Stimulated activated CD8-positive, alpha-beta memory T cell treated with anti-CD3 and anti-CD28 coated beads, Interleukin-2, amount 100 ng/mL, for 48 hours (primary cell): ENCODE measurements at places on chromosomes 3 and 15.

DNA sequence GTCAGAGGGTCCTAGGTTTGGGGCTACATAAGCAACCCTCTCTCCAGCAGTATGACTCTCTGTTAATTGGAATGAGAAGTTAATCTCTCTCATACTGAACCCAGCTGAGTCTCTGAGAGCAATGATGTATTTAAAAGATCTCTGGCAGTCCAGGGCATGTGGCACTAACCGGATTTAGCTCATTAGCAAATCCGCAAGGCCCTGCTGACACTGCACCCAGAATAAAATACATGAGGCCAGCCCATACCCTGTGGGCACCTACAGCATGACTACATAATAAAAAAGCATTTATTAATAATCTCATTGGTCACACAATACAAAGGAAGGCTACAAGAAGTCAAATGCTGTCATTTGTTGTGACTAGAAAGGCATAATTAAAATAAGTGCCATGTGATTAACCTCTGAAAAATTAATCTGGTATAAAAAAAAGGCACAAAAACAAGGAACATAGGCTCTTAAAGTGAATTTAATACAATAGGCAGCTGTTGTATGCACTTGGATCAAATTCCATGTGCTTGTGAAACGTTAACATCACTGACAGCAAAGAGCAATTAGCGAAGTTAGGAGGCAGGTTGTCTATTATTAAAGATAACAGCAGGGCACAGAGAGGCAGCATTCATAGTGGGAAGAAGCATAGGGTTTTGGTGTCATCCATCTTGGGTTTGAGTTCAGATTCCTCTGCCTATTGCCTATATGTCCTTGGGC lies 381.2 kb downstream of the WDR72 start:
- DNase-seq, result no peak

DNA sequence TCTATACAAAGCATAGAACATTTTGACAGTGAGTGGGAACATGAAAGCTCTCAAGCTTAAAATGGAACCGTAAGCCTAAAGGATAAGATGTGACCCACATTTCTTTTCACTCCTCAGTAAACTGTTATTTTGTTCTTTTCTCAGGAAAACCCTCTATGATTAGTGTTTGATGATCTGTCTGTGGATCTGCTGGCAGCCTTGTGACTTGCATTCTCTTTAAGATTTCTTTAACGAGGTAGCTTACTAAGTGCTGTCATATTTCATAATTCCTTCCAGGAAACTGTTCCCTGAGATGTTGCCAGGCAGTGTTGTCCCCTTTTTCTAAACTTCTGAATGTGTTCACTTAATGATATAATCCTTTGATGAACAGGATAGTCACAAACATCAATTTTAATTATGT lies 167.6 kb downstream of the PYDC2 start:
- DNase-seq, result no peak

DNA sequence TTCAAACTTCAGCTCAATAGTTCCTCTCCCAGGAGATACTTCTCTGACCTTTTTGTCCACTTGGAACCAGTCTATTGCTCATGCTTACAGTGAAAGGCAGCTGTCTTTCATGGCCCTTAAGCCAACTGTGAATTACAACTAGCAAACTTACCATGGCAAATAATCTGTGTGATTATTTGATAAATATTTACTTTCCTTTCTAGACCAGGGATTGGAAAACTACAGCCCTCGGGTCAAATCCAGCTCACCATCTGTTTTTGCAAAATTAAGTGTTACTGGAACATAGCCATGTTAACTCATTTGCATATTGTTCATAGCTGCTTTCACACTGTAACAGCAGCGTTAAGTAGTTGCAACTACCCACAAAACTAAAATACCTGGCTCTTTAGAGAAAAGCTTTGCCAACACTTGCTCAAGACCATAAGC lies 289.1 kb upstream of the MCTP2 start:
- no peak for DNase-seq

- DNase-seq, result no peak
Observed at GRCh38 chr15:58108117-58108516, 30.1 kb upstream of the AQP9 start.

DNA sequence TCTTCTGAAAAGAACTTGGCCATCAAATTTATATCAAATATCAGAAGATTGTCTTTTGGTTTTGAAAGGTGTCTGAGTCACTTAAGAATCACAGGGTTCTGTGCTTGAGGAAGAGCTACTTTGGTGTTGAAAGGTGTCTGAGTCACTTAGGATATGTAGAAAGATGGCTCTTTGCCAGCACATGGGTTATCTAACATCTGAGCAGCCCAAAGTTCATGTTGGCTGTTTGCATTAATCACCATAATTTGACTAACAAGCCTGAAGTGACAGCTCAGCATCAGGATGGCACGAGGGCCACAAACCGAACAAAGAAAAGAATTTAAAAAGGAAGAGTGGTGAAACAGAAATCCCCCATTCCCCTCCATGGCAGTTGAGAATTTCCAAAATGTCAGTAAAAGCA lies 190.5 kb upstream of the CMC1 start:
- DNase-seq, result peak; percentile 14

GRCh38 chr3:179181021-179181472 lies 32.9 kb downstream of the PIK3CA start:
- no peak for DNase-seq

DNA sequence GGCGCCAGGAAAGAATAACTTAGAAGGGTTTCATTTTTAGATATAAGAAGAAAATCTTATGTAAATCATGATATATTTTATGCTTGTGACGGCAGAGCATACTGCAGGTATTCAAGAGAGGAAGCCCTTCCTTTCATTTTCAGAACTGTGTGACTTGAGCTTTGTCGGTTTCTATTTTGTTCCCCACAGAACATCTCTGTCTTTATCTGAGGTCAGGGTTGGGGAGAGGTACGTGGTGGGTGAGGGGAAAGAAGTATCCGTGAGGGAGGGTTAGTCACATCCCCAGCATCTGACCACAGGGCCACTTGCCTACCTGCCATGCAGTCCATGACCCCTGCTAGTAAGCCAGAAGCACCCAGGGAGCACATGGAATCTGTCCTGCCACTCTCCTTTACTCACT lies 126.5 kb downstream of the DGKG start:
- no peak for DNase-seq

GRCh38 chr15:64837502-64837901 lies 4.2 kb upstream of the PLEKHO2 start:
- DNase-seq, result no peak

DNA sequence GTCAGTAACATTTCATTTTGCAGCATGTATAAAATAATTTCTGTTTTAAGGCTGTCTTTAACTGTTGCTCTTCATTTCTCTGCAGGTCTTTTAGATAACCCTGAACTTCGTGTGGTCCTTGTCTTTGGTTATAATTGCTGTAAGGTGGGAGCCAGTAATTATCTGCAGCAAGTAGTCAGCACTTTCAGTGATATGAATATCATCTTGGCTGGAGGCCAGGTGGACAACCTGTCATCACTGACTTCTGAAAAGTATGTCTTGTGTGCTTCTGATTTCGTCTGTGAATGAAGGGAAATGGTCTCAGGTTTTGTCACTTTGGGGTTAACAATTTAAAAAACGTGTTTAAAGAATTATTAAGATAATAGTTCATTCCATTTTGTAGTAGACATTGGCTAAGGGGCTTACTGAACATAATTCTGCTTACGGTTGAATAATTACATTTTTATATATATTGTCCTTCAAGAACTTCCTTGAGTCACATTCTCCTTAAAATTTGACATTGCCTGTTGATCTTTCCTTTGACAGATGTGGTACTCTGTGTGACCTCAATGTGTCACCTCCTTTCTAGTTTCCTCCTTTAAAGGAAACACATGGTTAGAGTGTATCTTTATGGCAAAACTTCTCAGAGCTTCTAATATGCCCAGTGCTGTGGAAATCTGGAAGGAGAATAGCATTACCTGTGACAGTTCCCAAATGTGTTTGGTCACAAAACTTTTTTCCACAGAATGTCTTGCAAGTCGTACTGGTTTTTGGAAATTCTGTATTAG lies 26.3 kb downstream of the FBXO22 start:
- DNase-seq, result no peak

DNA sequence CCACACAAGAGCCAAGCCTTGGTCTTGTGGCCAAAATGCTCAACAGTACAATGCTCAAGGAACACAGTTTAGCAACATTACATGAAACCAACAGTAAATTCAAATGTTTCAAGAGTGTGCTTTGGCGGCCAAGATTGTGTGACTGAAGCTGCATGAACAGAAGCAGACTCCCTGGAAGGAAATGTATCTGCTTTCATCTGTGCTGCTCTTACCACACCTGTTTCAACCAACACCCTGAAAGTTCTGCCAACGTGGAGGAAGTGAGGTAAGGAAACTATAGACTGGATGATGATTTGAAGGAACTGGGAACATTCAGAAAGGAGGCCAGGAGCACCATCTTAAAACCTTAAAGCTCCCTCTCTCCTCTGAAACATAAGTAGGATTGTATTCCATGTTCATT lies 55.7 kb downstream of the MB21D2 start:
- no peak for DNase-seq

- no peak for DNase-seq
Observed at GRCh38 chr3:45095916-45096526, 50.2 kb downstream of the CDCP1 start.

- DNase-seq, result no peak
Observed at GRCh38 chr15:51044037-51044727, 50.5 kb downstream of the TNFAIP8L3 start.

DNA sequence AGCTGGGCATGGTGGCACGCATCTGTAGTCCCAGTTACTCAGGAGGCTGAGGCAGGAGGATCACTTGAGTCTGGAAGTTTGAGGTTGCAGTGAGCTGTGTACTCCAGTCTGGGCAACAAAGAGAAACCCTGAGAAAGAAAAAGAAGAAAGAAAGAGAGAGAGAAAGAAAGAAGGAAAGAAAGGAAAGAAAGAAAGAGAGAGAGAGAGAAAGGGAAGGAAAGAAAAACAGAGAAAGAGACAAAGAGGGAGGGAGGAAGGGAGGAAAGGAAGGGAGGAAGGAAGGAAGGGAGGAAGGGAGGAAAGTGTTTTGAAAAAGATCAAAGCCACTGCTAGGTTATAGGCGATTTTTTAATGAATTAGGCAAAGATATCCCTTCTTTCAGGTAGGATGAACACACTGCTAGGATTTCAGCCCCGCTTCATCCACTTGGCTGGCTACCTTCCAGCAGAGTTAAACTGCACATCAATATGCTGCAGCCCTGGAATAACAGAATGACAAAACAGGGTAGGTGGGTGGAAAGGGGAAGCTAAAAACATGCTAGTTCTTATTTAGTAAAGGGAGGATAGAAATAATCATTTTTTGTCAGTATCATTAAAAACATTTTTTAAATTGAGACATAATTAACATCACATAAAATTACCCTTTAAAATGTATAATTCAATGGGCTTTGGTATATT lies 12.8 kb upstream of the PPARG start:
- DNase-seq, result no peak

DNA sequence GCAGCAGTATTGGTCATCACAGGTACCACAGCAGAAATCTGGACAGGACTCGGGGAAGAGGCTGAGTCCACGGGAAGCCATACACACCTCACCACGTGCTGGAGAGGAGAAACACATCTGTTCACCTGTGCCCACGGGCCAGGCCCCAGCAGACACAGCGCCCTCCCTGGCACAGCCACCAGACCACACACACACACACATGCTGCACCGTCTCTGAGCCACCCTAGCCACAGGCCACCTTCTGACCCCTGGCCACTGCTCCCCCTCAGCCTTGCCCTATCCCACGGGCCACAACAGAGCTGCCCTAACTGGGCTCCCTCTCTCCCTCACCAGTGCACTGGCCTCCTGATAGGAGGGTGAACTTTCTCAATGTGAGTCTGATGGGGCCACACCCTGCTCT lies 2.8 kb downstream of the SHISA5 start:
- DNase-seq, result no peak

DNA sequence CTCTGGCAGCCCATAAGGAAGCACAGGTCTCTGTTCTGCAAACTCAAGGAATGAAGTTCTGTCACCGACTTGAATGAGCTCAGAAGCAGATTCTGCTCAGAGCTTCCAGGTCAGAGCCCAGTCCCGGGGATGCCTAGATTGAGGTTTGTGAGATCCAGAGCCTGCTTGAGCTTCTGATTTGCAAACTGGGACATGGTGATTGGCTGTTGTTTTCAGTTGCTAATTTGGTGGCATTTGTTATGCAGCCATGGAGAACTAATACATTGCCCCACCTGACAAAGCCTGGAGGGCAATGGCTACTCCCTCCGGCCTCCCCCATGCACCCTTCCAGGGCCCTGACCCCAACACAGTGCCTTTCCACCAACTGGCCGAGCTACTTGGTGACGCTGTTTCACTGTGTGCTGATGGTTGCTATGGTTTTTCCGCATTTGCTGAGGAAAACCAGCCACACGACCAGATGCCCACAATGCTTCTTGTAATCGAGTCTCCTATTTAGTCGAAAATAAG lies 379.5 kb upstream of the ATP10A start:
- DNase-seq, result no peak

DNA sequence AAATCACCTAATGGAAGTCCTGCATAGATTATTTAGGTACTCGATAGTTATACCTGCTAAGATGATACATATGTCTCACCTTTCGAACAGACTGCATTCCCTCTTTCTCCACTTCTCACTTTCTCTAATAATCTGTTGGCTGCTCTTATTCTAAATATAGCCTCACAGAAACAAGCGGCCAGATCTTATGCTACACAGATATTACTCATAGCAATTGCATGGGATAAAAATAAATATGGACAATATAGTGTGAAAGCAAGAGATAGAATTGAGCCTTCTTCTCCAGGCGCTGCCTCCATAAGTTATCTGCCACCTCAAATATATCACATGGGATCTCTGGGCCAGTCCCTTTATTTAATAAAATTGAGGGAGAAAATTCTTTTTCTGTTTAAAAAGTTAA lies 29.5 kb upstream of the TGFBR2 start:
- DNase-seq, result no peak

DNA sequence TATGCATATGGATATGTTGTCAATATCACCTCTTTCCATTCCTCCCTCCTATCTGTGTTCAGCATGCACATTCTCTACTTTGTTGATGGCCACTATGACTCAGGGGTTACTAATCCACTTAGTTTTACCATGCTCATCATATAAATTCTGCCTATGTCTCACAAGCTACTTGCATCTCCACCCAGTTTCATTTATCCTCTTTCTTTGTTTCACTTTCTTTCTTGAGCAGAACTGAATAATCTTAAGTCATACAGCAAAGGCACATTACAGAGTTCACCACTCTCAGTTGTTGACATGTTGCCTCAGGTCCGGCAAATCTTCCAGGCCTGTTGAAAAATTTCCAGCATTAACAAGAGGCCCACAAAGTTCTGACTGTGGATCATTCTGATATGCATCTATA lies 71.5 kb downstream of the SSR3 start:
- no peak for DNase-seq

GRCh38 chr3:23116081-23116837 lies 86.9 kb upstream of the UBE2E2 start:
- DNase-seq, result no peak

- DNase-seq, result no peak
Observed at GRCh38 chr3:58150810-58151199, 60.0 kb downstream of the DNASE1L3 start.
